ENCODE measurements at places on chromosomes 2 and 18. TPM values are rescaled to one million over a fixed set of nuclear protein-coding genes. Genes with fewer than 3 reads are reported as not detected.

GRCh38 chr2:173075056-173075780, 428 bp upstream of the MAP3K20 start:
- no peaks in the 10 kb centered on the region for H3K4me1 ChIP-seq
- H3K27ac ChIP-seq: peak overlapping the region; percentile 88
- no peaks in the 10 kb centered on the region for H3K36me3 ChIP-seq
- H3K4me3 ChIP-seq: no peak overlapping the region

DNA sequence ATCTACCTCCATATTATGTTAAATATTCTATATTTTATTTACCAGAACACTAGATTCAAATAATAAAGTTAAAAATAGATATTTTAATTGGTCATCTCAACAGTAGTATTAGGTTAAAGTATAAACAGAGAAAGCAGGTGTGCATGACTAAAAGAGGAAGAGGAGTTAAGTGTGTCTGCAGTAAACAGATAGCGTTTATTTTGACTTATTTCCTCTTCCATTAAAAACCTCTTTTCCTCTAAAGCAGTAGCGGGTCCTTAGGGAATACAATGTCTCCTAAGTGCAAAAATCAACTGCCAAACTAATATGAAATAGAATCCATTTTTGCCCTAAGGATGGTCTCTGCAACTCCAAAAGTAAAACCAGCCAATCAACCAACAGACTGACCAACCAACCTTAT, 27.7 kb downstream of the EIF2AK3 start:
- H3K27me3 ChIP-seq: no peaks in the 10 kb centered on the region
- H3K4me1 ChIP-seq: no peaks in the 10 kb centered on the region
- H3K4me3 ChIP-seq: no peak overlapping the region
- no peak for DNase-seq
- peak overlapping the region; percentile 43 for H3K27ac ChIP-seq

DNA sequence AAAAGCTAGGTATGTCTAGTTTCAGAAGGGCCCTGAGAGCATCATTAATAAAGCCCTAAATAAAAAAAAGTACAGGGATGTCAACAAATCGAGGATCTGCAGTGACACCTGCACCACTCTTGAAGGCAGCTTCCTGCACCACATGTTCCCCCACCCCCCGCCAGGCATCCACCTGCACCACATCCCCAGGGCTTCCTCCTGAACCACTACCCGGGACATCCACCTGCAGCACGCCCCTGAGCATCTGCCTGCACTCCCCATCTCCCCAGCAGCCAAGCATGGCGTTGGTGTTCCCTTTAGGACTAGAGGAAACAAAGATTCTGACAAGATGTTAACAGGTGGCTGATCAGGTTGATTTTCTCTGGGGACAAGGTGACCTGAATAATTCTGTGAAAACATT, 55.2 kb downstream of the DLGAP1 start:
- no peak overlapping the region for H3K4me3 ChIP-seq
- H3K36me3 ChIP-seq: no peaks in the 10 kb centered on the region
- no peaks in the 10 kb centered on the region for H3K4me1 ChIP-seq
- no peak overlapping the region for H3K27ac ChIP-seq
- DNase-seq: no peak

DNA sequence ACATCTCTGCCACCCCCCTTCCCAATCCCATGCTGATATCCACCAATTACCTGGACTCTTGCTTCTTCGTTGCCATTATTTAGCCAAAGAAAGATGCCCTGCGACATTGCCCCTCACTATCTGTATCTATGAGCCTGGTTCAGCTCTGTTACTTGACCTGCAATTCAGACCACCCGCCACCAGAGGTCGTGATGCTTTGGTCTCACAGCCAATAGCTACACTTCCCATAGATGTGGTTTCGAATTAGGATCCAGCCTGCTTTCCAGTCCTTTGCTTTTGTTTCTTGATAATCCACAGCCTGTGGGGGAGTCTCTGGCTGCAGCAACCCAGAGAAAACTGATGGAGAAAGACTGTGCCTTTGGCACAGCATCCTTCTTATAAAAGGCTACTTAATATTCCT, 239.4 kb downstream of the KLHL29 start:
- no peak overlapping the region for H3K4me3 ChIP-seq
- H3K27ac ChIP-seq: no peak overlapping the region
- H3K36me3 ChIP-seq: no peaks in the 10 kb centered on the region
- peak; percentile 57 for DNase-seq

GRCh38 chr2:72115110-72116080, 32.3 kb downstream of the CYP26B1 start:
- peak; percentile 25 for DNase-seq
- no peaks in the 10 kb centered on the region for H3K4me1 ChIP-seq
- no peaks in the 10 kb centered on the region for H3K36me3 ChIP-seq
- no peak overlapping the region for H3K4me3 ChIP-seq
- no peaks in the 10 kb centered on the region for H3K27me3 ChIP-seq

DNA sequence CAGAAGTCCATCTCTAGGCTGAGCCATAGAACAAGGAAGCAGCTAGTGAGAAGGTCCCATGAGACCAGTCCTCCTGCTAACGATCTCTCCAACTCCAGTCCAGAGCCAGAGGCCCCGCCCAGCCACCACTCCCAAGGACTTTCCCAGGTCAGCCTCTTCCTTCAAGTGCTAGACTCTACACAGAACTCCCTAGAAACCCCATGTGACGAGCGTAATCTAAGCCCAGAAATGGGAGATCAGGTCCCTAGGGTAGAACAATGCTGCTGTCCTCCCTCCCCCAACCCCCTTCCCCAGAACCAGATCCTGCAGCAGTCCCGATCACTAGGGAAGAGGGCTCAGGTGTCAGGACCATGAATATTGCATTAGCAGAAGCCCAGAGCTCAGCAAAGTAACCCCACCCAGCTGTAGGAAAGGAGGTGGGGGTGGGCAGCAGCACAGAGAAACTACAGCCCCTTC, 6.9 kb downstream of the DCTN1 start:
- no peak overlapping the region for H3K4me3 ChIP-seq
- no peak overlapping the region for H3K27ac ChIP-seq
- H3K27me3 ChIP-seq: no peaks in the 10 kb centered on the region
- H3K4me1 ChIP-seq: no peaks in the 10 kb centered on the region
- peaks cover 22% of the 10 kb centered on the region for H3K36me3 ChIP-seq
- no peak for DNase-seq

GRCh38 chr2:189372688-189373257, 68.5 kb upstream of the WDR75 start:
- no peak overlapping the region for H3K4me3 ChIP-seq
- no peaks in the 10 kb centered on the region for H3K27me3 ChIP-seq
- no peak overlapping the region for H3K27ac ChIP-seq
- no peaks in the 10 kb centered on the region for H3K4me1 ChIP-seq
- no peaks in the 10 kb centered on the region for H3K36me3 ChIP-seq

GRCh38 chr18:32346671-32347070, 124.0 kb downstream of the GAREM1 start:
- no peaks in the 10 kb centered on the region for H3K27me3 ChIP-seq
- peaks cover 4% of the 10 kb centered on the region for H3K4me1 ChIP-seq

DNA sequence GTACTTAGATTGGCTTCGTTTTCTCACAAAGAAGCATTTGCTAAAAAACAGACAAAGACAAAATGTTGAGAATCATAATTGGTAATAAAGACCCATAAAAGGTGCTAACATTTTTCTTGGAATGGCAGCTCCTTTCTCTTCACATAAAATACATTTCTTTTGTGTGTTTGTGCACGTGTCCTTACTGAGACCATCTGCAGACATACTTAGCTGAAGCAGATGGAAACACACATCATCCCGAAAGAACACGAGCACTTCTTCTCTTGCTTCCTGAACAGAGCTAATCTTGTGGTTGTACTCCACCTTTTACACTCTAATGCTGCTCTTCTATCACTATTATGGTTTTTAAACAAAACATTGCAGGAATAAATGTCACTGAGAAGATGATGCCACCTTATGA, 142.5 kb downstream of the SPHKAP start:
- H3K27ac ChIP-seq: no peak overlapping the region
- no peaks in the 10 kb centered on the region for H3K36me3 ChIP-seq
- no peaks in the 10 kb centered on the region for H3K27me3 ChIP-seq
- DNase-seq: no peak

DNA sequence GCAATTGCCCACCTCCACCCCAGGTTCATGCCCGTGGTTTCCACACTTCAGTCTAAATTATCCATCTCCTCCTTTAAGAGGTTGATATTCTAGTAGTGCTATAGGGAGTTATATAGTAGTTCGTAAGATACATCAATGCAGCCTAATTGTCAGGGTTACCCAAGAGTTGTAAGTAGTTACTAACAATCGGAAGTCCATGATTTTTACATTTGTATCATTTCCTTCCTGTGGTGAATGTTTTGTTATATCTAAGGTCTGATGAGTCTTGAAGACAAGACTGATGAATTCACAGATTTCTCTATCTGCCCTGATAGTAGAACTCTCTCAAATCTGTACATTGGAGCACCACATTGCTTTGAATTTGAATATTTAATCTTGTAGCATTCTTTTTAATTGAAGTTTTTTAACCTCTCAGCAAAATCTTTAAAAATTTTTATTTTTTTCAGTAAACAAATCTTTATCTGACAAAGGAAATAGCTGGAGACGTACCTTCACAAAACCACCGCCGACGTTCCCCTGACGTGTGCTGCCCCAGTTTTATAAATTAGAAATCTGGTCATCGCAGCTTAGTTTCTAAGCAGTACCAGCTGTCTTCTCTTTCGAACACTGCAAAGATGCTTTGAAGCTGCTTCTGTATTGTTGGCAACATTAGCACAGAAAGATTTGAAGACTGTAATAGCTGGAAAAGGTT, 264.5 kb downstream of the SOCS6 start:
- no peaks in the 10 kb centered on the region for H3K4me1 ChIP-seq
- H3K27me3 ChIP-seq: no peaks in the 10 kb centered on the region
- H3K27ac ChIP-seq: no peak overlapping the region
- no peak overlapping the region for H3K4me3 ChIP-seq
- no peaks in the 10 kb centered on the region for H3K36me3 ChIP-seq
- no peak for DNase-seq

DNA sequence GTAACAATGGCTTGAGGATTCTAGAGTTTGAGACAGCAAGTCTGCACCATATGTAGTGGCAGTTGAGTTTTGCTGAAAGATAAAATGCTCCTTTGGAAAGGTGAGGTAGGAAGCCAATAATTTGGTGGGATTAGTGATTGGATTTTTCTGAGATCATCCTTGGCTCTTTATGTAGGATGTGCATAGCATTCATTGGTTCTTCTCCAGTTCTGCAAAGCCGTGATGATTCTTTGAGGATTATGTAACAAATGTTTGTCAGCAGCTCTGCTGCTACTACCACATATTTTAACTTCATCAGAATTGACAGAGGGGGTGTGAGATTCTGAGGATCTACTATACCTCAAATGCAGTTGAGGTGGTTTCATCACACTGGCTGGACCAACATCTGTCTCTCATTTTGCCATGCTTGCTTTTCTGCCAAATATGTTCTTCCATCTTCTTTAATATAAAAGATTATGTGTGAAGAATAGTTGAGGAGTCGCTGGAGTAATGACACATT, 188.9 kb upstream of the RASGRP3 start:
- no peak for DNase-seq
- H3K4me1 ChIP-seq: peaks cover 12% of the 10 kb centered on the region
- H3K27me3 ChIP-seq: no peaks in the 10 kb centered on the region
- no peak overlapping the region for H3K4me3 ChIP-seq

- no peak overlapping the region for H3K4me3 ChIP-seq
- peaks cover 54% of the 10 kb centered on the region for H3K4me1 ChIP-seq
- peak overlapping the region; percentile 52 for H3K27ac ChIP-seq
- H3K27me3 ChIP-seq: no peaks in the 10 kb centered on the region
- DNase-seq: no peak
- H3K36me3 ChIP-seq: no peaks in the 10 kb centered on the region
Measured at GRCh38 chr18:31230495-31230894, 67.8 kb upstream of the DSC1 start.

GRCh38 chr2:14781142-14781541, 148.6 kb downstream of the LRATD1 start:
- H3K4me1 ChIP-seq: no peaks in the 10 kb centered on the region
- no peak overlapping the region for H3K27ac ChIP-seq
- no peak for DNase-seq
- H3K36me3 ChIP-seq: no peaks in the 10 kb centered on the region
- no peak overlapping the region for H3K4me3 ChIP-seq

DNA sequence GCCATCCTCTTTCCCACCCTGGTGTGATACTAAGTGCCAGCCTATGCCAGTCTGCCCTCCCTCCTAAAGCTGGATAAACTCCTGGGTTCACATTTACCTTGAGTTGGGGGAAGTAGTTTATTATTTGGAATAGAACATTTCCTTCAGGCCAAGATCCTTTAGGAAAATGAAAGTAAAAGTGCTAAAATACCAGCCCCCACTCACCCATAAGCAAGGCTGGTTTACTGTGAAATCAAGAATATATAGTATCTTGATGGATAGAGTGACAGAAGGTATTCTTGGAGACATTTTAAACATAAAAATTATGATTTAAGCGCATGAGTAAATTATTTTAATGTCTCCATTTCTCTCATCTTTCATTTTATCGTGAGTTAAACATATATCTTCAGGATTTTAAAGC, 27.1 kb downstream of the ZNF532 start:
- no peaks in the 10 kb centered on the region for H3K36me3 ChIP-seq
- no peak overlapping the region for H3K27ac ChIP-seq
- H3K4me1 ChIP-seq: peaks cover 7% of the 10 kb centered on the region
- H3K4me3 ChIP-seq: no peak overlapping the region
- H3K27me3 ChIP-seq: no peaks in the 10 kb centered on the region
- DNase-seq: no peak

GRCh38 chr2:26692897-26693849, 651 bp downstream of the KCNK3 start:
- no peak overlapping the region for H3K27ac ChIP-seq
- H3K36me3 ChIP-seq: no peaks in the 10 kb centered on the region

DNA sequence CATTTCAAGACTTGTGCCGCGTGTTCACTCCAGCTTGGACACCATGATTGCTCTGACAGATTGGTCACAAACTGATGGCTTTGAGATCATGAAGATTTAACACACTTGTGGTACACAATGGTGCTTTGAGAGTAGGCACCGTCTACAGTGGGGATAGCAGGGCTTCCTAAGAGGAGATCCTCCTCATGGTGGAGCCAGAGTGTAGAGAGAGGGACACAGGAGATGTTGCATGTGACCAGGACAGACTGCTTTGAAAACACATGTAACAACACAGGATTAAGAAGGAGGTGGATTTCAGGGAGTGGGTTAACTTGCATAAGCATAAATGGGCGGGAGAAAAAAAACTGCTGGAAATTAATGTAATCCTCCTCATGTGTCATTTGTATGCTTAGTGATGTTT, 95.7 kb upstream of the LINC00305 start:
- H3K27me3 ChIP-seq: no peaks in the 10 kb centered on the region
- no peaks in the 10 kb centered on the region for H3K36me3 ChIP-seq
- DNase-seq: no peak
- H3K4me1 ChIP-seq: peaks cover 2% of the 10 kb centered on the region

DNA sequence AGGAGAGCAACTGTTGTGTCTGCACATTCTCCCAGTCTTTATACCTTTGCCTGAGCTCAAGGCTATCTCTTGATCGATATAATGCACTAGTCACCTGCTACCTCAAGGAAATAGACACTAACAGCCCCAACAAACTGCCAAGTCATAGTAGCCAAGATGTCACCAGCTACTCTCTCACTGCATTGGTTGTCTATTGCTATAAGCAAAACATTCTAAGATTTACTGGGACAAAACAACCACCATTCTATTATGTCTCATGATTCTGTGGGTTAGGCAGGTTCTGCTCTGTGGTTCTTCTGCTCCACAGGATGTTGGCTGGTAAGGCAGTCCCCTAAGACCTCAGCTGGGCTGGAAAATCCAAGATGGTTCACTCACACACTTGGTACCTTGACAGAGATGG, 28.5 kb upstream of the MLPH start:
- no peaks in the 10 kb centered on the region for H3K4me1 ChIP-seq
- H3K36me3 ChIP-seq: no peaks in the 10 kb centered on the region
- no peak overlapping the region for H3K4me3 ChIP-seq
- H3K27ac ChIP-seq: no peak overlapping the region

The KCNE4 gene
- 0.33 TPM for total RNA-seq

The KATNAL2 gene
- 4.8 TPM for total RNA-seq

The CPO gene
- 0.25 TPM for total RNA-seq

The ANKRD30BL gene
- not detected for total RNA-seq
